ENCODE measurements at places on chromosomes 2 and 18.

DNA sequence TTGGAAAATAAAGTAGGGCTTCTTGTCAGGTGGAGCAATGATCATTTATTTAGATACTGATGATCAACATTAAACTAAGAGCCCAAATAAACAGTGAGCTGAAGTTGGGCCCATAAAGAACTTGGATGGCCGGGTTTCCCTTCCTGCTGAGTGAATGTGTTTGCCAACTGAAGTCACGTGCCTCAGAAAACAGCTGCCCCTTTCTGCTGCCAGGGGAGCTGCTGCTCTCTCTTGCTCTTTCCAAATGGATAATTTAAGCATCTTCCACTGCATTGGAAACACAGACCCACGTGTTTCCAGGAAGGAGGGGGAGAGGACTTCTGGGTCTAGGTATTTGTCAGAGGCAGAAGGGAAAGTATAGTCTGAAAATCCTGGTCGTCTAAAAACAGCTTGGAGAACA, 22.9 kb upstream of the NCKAP5 start:
- no peak for DNase-seq

GRCh38 chr2:218130822-218131221, 5.0 kb downstream of the CXCR2 start:
- DNase-seq = no peak

DNA sequence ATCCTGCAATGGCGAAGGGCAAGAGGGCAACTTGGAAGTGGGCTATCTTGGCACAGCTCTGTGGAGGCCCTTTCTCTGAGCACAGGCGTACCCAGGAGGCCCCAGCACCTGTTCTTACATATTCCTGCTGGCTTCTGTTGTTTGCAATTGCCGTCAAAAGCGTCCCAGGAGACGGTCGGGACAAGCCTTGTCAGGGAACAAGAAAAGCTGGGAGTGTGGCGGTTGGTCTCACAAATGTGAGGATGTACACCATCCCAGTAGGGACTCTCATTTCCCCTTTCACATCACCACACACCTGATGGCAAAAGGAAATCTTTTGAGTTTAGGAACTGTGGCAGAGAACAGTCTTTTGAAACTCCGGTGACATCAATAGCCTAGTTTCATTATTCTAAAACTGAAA, 94.7 kb upstream of the EFEMP1 start:
- DNase-seq = no peak

DNA sequence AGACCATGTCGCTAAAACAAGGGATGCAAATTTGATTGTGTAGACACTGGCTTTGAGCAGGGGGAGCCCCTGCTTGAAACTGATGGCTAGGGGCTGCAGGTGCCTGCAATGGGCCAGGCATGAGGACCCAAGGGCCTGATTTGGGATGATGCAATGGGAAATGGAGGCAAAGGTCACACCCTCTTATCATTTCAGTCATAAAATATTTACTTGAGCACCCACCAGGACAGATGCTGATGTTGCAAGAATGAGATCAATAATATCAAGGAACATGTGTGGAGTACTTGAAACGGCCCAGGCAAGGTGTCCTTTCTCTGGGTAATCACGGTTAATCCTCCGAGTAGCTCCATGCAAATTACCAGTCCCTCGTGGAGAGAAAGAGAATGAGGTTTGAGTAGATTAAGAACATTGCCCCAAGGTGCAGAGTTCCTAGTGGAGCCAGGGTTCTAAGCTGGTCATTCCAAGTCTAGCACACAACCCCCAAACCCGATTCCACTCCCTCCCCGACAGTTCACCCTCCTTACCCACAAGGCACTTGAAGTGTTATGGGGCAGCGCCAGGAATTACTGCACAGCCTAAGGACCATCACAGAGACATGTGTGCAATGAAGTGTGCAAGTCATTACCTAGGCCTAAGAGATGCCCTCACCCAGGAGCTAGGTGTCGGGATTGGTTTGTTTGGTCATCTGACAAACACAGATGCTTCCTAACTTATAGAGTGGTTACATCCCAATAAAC, 14.0 kb upstream of the TMBIM1 start:
- DNase-seq = no peak

DNA sequence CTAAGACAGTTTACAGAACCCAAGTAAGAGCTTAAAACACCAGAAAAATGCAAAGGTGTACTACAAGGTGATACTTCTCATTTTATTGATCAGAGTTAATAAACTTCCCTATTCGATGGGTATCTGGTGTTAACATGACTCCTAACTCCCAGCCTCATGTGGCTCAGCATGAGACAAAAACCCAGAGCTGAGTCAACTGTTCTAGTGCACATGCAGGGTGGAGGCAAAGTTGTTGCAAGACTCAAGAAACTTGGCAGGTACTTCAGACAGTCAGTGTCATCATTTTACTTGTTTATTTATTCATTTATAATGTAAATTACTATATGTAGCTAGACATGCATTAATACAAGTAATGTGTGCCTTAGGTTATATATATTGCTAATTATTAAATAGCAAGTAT, 216.6 kb upstream of the DSEL start:
- peak; percentile 31 for DNase-seq

- DNase-seq = no peak
Observed at GRCh38 chr2:134134313-134134706, 119.6 kb upstream of the MGAT5 start.

DNA sequence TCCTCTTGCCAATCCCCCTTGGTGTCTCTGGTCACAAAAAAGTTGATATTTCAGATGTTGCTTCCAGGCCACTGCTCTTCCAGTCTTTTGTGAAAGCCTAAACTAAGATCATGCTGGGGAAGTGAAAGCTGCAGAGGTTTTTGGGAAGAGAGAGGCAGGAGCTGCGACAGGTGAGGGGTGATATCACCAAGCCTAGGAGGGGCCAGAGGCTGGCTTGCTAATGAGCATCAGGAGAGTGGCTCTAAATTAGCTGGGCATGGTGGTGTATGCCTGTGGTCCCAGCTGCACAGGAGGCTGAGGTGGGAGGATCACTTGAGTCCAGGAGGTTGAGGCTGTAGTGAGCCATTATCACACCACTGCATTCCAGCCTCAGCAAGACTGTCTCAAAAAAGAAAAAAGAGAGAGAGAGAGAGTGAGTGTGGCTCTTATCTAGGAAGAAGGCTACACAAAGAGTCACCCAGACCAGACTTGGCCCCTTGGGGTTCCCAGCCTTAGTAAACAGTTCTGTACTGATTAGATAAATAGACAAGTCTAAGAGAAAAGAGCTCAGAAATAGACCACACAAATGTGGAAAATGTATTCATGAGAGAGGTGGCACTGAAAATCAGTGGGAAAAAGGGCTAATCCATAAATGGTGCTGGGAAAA, 14.6 kb upstream of the CDK5R2 start:
- no peak for DNase-seq

GRCh38 chr18:51236225-51236624, 38.7 kb upstream of the MEX3C start:
- DNase-seq = peak; percentile 16

- DNase-seq = no peak
Observed at GRCh38 chr2:72146347-72147302, 1.0 kb downstream of the CYP26B1 start.

- DNase-seq = peak; percentile 79
Observed at GRCh38 chr18:49476664-49477411, 10.2 kb downstream of the C18orf32 start.

- DNase-seq = no peak
Observed at GRCh38 chr18:13453714-13454113, 235.2 kb downstream of the LDLRAD4 start.
